ENCODE measurements at places on chromosomes 11 and 22.
A peak's percentile ranks its signal among the peaks of the same experiment; 100 is the strongest.

GRCh38 chr22:23751441-23751996, 607 bp upstream of the ZNF70 start:
- no peak for DNase-seq

DNA sequence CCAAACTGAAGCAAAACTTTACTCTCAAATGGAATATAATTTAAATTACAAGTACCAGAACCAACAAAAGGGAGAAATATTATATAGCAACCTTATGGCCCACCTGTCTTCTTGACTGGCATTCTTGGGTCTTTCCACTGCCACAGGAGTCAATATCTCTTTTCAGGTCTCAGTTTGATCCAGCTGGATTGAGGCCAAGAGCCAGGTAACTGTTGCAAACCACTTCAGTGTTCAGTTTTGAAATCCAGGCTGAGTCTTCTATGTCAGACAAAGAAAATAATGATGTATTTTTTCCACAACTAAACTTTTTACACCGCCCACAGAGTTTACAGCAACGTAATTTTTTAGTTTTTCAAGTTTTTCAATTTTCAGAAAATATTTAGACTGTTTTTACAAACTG, 648 bp downstream of the DLG2 start:
- DNase-seq, result no peak

GRCh38 chr11:65355013-65355775, 643 bp downstream of the TIGD3 start:
- peak; percentile 60 for DNase-seq

GRCh38 chr11:46330154-46330553, 17.1 kb upstream of the DGKZ start:
- DNase-seq, result no peak

- no peak for DNase-seq
These were observed 14.5 kb downstream of the MYEOV start for GRCh38 chr11:69308491-69308911.

GRCh38 chr11:68843052-68843561, 1.4 kb upstream of the CPT1A start:
- peak; percentile 63 for DNase-seq

Data from CD4-positive, alpha-beta T cell treated with Interleukin-4 for 1 hour (primary cell).